NCI-H187 treated with DMSO at 0.1 percent for 48 hours (cell line): ENCODE measurements at places on chromosomes 13 and 19.

DNA sequence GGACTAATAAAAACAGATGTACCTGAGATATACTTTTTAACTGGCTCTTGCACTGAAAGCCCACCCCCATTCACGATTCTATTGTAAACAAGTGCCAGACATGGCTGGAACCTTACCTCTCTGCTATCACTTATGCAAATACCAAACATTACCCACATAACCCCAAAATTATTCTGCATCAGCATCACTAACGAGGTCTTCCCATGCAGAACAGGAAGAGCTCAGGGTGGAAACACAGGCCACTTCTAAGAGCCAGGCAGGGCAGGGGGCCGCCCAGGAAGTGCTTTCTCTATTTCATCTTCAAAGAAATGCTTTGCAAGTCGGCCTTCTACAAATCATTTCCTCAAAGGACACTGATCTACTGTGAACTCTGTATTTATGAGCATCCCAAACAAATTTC lies 7.3 kb downstream of the IRS2 start:
- DNase-seq = no peak

- DNase-seq = no peak
Observed at GRCh38 chr19:4373601-4374497, 26.5 kb downstream of the SH3GL1 start.

- DNase-seq = peak; percentile 89
Observed at GRCh38 chr19:48954595-48955307, at the start of gene BAX. TSS of gene BAX (plus strand) at chr19:48954875. CDS start at chr19:48954929, 54 bp downstream.

DNA sequence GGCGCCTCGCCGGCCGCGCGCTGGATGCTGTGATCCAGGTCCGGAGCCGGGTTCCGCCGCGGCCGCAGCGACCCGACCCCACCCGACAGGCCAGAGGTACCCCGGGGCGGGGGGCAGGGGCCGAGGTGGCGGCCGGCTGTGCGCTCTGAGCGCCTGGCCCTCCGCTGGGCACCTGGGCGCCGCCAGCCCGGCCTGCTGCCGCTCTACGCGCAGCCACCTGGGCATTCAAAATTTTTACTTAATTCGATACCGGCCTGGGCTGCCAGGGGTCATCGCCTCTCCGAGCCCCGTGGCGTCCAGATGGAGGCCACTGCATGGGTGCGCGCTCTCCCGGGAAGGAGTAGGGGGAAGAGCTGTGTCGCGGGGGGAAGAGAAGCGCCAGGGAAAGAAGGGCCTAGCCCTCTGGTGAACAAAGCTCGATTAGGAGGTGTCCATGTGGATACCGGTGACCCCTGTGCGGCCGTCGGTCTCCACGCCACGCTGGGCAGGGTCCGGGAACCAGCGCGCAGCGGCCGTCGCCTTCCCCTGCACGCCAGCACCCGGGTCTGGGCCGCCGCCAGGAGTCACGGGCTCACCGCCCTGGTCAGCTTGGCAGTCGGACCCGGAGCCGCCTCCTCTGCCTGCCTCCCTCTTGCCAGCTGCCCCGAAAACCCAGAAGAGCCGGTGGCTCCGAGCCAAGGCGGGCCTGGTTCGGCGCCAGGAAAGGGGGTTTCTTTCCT lies 666 bp downstream of the BIVM start:
- no peak for DNase-seq

DNA sequence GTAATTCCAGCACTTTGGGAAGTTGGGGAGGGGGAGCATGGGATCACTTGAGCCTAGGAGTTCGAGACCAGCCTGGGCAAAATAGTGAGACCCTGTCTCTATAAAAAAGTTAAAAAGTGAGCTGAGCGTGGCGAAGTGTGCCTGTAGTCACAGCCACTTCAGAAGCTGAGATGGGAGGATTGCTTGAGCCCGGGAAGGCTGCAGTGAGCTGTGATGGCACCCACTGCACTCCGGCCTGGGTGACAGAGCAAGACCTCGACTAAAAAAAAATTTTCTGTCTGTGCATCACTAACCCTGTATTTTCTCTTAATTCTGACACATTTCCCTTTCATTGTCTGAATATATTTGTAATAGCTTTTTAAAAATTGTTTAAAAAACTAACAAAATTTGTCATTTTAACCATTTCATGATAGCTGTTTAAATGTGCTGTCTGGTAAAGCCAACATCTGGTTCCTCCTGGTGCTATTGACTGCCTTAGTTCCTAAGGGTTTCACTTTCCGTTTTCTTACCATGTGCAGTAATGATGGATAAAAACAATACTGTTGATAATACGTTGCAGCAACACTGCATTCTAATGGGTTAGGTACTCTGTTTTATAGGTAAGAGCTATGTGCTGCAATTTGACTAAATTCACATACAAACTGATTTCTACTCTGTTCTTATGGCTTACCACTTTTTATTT lies 29.7 kb downstream of the LATS2 start:
- no peak for DNase-seq
